ENCODE measurements at places on chromosomes 3 and 15.

GRCh38 chr15:57017024-57017423 is 98.6 kb downstream of the TCF12 start:
- DNase-seq: peak; percentile 55

DNA sequence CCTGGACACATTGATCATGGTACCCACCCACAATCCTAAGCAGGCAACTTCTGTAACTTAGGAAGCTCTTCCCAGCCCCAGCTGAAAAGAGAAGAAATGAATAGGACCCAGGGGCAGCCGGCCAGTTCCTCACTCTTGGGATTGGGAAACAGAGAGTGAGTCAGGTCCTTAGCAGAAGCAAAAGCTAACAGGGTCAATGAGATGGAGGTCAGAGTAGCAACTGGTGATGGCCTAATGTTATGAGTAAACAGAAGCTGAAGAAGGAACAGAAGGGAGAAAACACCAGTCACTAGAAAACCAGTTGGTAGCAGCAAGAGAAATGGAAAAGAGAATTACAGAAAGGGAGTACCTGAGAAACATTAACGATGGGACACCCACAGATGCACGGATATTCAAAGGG is 20.0 kb downstream of the RIOX2 start:
- no peak for DNase-seq

DNA sequence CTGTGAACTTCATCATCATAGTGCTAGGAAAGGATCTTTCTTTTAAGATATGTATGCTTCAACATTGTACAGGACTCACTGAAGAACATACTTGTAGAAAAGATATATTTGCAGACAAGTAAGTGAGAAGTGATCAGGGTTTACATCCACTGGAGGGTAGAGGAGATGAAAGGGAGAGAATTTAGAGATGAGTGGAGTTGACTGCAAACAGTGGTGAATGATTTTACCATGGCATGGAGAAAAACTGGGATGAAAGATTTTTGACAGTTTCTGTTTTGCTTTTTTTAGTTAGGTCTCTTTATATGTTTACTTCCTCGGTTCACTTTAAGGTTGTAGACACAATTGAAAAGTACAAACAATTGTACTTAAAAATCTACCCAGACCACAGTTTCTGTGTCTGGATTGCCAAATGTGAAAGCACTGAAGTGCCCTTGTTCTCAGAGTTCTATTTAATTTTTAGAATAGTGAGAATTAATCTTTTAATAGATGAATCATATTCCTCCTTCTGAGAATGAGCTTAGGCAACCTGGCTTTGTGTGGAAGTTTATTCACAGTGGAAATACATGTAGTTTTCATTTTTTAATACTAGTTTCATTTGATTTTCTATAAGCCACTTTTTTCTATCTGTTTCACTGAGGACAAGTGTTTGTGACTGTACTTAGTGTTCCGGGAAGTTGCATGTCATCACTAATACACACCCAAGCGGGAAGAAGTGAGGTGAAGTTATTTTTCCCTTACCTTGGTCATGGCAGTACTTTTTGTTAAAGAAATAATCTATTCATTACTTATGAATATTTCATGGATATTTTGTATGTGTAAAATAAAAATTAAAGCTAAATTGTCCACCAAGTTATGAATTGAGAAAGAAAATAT is 1.8 kb upstream of the GPR171 start:
- no peak for DNase-seq

GRCh38 chr3:176690083-176690869 is 507.0 kb downstream of the TBL1XR1 start:
- no peak for DNase-seq

- DNase-seq: no peak
Observed at GRCh38 chr15:34584330-34584668, 848 bp upstream of the GOLGA8B start.

DNA sequence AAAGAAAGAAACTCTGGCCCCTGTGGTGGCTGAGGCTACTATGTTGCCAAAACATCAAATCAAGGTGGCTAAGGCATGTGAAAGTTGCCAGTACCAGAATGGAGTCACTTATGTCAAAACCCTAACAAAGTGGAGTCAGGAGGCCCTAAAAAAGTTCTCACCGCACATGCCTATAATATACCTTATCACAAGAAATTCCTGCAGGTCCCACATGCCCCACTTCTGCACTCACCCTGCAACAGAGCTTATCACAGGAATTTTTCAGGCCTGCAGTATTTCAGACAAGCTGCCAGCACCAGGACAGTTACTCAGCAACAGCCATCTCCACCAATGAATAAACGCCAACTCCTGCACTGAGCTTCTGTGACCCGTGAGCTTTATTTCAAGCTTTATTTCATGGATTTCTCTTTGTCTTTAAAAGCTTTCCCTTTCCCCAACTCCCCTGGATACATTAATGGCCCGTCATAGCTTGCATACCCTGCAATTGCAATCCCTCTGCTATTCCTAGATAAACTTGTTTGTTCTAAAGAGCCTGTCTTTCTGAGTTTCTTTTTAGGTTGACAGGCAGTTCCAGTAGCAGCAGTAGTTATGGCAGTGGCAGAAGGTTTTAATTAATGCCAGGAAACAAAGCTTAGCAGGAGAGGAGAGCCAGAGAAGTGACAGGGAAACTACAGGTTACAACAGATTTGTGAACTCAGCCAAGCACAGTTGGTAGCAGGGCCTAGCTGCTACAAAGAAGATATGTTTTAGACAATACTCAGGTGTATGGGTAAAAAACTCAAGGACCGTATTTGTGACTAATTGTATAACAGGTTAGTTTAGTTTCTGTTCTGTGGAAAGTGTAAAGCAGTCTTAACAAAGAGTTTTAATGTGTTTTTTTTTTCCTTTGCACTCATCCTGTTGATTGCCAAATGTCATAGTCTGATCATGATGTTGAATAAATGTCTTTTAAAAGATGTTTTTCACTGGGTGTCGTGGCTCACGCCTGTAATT is 15.9 kb upstream of the TMEM42 start:
- peak; percentile 10 for DNase-seq

- no peak for DNase-seq
Observed at GRCh38 chr3:126857928-126858327, 125.0 kb upstream of the PLXNA1 start.

DNA sequence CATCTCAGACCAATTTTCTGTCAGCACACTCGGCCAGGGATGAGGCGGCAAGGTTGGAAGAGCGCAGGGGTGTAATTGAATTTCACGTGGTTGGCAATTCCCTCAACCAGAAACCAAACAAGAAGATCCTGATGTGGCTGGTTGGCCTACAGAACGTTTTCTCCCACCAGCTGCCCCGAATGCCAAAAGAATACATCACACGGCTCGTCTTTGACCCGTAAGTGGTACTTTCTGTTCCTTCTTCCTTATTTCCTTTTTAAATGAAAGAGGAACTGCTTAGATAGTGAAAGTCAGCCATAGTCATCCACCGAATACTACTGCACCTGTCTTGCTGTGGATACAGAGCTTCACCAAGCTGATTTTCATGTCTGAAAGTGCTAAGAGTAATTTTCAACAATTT is 60.1 kb downstream of the SGO1 start:
- no peak for DNase-seq

DNA sequence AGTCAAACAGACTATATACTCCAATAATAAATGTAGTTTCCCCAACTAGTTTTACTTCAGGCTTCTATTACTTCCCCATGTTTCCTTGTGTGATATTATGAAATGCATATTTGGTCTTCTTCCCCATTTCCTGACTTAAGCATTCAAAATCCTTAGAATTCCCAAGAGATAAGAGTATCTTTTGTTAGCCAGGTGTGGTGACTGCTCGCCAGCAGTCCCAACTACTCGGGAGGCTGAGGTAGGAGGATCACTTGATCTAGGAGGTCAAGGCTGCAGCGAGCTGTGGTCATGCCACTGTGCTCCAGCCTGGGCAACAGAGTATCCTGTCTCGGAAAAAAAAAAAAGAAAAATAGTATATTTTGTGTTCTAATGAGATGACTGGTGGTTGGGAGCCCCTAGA is 72.7 kb upstream of the UBE2E2 start:
- DNase-seq: no peak
